SW 1271 (cell line): ENCODE measurements at places on chromosomes 6 and 20.

- DNase-seq, result no peak
Measured at GRCh38 chr6:92507552-92507951, 911.8 kb downstream of the EPHA7 start.

DNA sequence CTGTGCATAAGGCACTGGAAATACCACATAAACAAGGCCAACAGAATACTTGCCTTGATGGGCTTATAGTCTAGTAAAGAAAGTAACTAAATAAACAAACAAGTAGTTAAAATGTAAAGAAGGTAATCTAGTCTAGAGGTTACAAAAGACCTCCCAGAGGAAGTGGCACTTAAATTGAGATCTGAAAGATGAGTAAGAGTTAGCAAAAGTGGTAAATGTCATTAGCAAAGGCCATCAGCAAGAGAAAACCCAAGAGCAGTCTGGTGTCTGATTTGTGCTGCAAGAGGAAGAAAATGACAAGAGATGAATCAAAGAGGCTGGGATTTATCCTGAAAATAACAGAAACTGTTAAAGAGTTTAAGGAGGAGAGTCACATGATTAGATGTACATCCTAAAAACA is 96.6 kb upstream of the SMLR1 start:
- no peak for DNase-seq

DNA sequence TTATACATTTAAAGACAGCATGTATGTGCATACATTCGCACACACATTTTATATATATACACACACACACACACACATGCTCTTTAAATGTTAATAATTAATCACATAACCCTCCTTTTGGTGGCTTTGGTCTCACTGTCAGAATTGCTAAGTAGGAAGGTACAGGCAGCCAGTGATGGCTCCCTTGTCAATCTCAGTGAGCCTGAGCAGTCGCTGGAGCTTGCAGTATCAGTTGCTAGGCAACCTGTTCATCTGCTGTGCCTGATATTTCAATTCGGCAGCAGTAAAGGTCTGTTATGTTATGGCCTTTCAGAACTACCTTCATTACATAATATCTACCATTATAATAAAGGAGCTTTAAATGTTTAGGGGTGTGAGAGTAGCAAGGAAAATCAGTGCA is 374.3 kb downstream of the LMBRD1 start:
- DNase-seq, result no peak

DNA sequence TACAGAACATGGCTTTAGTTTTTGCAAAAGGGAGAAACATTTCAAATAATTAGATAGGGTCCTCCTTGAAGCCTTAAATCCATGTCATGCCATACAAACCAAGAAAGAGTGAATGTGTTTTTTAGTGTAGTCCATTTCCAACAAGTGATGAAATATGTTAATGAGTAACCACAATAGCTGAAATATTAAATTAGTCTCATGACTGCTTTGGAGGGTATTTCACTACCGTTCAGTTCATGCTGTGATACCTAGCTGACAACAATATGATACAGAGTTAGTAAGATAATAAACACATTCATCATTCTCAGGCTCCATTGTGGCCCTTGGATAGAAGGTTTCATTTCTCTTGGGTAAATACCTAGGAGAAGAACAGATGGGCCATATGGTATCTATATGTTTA is 5.8 kb upstream of the ID4 start:
- DNase-seq, result no peak

DNA sequence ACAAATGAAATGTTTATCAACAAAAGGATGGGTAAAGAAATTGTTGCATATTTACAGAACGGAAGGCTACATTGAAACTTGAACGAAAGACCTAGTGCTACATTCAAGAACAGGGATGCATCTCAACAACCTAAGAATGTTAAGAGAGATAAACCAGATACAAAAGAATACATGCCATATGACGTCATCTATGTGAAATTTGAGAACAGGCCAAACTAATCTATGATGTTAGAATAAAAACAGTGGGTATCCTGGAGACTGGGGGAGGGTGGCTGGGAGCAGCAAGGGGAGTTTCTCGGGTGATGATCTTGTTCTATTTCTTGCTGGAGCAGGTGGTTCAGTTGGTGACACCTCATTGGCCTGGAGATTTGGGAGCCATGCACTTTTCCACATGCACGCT is 81.5 kb downstream of the SULF2 start:
- no peak for DNase-seq

GRCh38 chr20:34915749-34916455 is 39.5 kb downstream of the ACSS2 start:
- no peak for DNase-seq

DNA sequence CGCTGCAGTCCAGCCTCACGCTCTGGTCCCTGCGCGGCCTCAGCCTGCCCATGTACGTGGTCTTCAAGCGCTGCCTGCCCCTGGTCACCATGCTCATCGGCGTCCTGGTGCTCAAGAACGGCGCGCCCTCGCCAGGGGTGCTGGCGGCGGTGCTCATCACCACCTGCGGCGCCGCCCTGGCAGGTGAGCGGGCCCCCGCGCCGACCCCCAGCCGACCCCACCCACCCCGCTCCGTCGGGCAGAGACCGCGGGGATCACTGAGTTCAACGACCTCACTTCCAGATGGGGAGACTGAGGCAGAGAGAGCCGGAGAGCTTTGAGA is 545 bp downstream of the SLC35D3 start:
- DNase-seq, result no peak

- no peak for DNase-seq
Measured at GRCh38 chr6:5854899-5855298, 151.8 kb downstream of the NRN1 start.

DNA sequence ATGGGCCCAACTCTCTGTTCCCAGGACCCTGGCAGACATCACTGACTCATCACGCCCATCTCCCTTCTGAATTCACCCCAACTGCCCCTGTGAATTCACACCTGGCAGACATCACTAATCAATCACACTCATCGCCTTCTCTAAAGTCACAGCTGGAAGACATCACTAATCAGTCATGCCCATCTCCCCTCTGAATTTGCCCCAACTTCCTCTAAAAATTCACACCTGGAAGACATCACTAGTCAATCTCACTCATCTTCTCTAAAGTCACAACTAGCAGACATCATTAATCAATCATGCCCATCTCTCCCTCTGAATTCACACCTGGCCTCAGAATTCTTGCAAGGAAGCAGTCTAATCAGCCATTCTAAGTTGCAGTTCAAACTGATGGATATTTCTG is 111.1 kb downstream of the FOXA2 start:
- DNase-seq, result no peak

- no peak for DNase-seq
Measured at GRCh38 chr6:64786736-64787135, 920.3 kb downstream of the EYS start.

DNA sequence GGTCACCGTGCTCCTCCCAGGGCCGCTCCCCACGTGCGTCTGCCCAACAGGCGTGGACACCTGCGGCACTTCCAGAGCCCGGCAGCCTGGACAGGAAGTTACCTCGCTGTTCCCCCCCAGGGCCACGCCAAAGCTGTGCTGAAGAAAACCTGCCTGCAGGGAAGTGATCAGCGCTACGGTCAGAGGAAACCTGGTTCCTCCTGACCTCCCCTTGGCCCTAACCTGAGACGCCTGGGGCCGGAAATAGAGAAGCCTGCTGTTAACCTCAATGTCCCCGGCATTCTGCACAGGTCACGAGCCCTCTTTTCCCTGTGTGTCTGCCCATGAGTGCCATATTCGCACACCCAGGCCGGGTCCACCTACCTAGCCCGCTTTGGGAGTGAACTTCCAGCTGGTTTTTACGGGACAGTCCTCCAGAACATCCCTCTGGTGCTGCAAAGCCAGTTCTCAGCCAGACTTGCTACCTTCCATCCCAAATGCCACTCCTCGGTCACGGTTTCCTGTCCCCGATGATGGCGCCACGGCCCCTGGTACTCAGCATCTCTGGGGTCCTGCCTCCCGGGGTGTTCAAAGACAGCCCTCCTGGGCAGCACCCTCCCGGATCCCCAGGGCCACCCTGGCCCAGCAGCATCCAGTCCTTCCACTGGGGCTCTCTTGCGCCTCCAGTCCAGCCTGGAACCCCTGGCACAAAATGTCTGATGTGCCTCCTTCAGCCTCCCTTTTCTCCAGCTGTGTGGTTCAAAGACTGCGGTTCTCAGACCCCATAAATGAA is 12.0 kb upstream of the IRF4 start:
- DNase-seq, result no peak

- peak; percentile 51 for DNase-seq
Measured at GRCh38 chr6:27280064-27280539, 32.0 kb downstream of the POM121L2 start.

GRCh38 chr6:79028641-79029314 is 49.3 kb downstream of the PHIP start:
- DNase-seq, result no peak

GRCh38 chr6:98957450-98957849 is 9.7 kb upstream of the FBXL4 start:
- DNase-seq, result no peak

DNA sequence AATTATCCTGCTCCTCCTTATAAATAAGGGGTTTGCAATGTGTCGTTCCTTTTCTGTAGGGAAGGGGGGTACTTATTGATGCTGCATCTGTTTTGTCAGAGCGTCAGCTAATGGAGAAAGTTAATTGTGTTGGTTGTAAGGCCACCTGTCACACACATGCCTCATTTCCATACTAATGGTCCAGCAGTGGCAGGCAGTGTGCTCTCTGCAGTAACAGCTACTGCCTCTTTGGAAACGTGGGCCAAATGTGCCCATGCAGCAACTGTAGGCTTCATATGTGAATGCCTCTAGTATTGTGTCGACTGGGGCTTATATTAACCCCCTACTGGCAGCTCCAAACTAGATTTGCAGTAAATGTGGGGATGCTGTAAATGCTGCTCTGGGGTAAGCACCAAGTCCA is 56.3 kb upstream of the OLIG3 start:
- DNase-seq, result no peak

GRCh38 chr20:60058879-60059278 is 100.7 kb downstream of the CDH26 start:
- no peak for DNase-seq

DNA sequence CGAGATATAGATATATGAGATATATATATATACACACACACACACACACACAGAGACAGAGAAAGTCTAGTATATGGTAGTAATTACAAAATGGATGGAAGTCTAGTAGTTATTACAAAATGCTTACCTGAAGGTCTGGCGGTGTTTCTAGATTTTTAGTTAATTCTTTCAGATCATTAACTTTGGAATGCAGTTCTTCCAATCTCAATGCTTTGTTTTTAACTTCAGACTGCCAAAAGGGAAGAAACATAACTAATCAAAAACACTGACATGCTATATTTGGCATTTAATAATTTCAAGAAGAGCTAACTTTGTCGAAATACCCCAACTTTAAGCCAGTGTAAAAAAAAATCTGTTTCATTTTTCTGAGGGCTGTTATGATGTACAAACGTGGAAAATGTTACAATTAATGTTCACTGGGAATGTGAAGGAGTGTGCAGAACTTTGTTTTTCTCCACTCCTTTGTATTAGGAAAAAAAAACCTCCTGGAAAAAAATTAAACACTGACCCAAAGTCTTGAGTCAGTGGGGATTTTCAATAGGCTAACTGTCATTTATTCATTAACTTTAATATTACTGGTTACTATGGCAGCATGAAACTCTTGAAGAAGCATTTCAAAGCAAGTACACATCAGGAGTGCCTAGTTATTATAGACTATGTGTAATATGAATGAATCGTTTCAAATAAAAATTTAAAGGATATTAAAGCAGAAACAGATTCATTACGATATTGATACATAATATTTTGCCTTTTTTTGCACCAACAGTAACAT is 232.9 kb downstream of the SYNE1 start:
- no peak for DNase-seq

DNA sequence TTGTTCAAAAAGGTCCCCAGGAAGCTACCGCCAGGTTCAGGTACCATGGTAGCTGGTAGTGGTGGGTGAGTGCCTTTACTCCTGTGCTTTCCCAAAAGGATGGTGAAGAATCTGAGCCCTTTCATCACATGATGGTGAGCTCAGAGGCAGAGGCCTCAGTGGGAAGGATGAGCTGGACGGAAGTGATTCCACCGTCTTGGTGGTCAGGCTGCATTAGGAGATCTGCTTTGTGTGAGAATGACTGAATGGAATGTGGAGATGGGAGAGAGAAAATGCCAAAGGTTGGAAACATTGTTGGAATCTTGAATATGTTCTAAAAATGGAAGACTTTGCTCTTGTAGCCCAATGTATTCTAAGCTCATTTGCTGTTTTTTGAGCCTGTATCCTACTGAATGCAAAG is 108.1 kb upstream of the SCP2D1 start:
- DNase-seq, result no peak

DNA sequence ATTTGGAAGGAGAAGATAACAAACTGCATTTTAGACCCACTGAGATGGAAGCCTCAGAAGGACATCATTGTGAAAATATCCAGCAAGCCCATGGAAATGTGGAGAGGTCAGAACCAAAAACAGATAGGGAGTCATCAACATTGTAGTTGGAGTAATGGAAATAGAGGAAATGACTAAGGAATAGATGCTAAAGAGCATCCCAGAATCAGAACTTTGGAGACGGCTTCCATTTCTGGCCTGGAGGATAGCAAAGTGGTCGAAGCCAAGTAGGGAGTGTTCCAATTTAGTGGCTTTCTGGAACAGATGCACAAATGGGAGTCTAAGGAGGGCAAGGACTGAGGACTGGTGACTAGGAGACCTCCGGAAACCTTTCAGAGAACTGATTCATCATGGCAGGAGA is 3.6 kb downstream of the BEND6 start:
- DNase-seq, result no peak

GRCh38 chr6:10101551-10102252 is 313.2 kb downstream of the TFAP2A start:
- no peak for DNase-seq

DNA sequence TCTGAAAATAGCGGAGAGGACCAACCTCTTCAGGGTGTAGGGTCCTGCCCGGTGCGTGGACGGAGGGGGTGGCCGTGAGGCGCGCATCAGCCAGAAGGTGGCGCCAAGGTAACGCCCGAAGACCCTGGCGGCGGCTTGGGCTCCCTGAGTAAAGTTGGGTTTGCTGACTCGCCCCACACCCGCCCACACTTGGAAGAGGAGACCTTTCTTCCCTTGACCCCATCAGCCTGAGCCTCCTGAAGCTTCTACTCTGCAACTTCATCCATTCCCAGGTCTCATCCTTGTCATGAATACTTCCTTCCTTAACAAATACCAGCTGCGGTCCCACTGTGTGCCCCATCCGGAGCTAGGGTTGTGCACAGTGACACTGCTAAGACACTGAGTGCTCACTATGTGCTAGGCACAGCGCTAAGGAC is 14.6 kb downstream of the CD40 start:
- no peak for DNase-seq
